ENCODE measurements at places on chromosomes 6 and 20.

GRCh38 chr6:142898927-142899895 is 45.8 kb downstream of the HIVEP2 start:
- no peak for DNase-seq

- no peak for DNase-seq
Measured at GRCh38 chr6:140039364-140039763, 664.9 kb upstream of the CITED2 start.

- DNase-seq, result no peak
Measured at GRCh38 chr20:42155586-42155985, 537.4 kb upstream of the CHD6 start.

- no peak for DNase-seq
Measured at GRCh38 chr20:19260412-19261090, 48.1 kb downstream of the SLC24A3 start.

DNA sequence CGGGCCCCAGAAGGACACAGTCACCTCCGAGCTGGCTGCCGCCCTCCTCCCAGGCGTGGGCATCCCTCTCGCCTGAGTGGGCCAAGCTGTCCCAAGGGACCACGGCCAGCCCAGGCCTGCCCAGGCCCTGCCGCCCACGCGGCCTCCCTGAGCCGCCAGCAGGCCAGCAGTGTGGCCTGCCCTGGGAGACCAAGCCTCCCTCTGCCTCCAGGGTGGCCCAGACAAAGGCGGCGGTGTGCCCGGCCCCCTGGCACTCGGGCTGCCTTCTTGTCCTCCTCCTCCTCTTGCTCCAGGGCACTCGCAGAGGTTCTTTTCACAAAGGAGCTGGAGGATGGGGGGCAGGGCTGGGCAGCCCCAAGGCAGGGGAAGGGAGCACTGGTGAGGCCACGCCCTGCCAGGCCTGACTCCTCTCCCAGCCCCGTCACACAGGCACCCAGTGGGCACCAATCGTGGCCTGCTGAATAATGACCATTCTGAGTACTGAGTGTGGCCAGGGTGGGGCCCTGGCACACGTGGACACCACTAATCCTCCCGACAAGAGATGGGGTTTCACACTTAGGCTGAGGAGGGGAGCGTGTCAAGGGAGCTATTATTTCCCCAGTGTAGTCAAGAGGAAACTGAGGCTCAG is 25.3 kb downstream of the NOL4L start:
- DNase-seq, result no peak

GRCh38 chr6:14380086-14380820 is 262.7 kb downstream of the CD83 start:
- DNase-seq, result no peak

DNA sequence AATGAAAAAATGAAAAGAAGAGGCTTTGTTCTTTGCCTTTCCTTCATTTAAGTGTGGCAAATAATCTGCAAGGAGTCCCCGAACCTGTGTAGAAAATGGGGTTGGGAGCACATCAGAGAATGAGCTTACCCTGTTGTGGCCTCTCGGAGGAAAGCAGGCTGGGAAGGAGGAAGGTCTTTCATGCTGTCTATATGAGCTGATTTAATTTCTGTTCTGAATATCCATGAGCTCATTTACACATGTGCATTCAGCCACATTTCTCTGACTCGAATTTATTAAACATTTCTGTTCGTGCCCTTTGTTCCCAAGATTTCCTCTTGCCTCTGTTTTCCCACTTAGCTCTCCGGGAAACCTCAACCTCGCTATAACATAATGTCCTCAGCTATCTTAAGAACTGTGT is 584.4 kb upstream of the CDH4 start:
- no peak for DNase-seq

DNA sequence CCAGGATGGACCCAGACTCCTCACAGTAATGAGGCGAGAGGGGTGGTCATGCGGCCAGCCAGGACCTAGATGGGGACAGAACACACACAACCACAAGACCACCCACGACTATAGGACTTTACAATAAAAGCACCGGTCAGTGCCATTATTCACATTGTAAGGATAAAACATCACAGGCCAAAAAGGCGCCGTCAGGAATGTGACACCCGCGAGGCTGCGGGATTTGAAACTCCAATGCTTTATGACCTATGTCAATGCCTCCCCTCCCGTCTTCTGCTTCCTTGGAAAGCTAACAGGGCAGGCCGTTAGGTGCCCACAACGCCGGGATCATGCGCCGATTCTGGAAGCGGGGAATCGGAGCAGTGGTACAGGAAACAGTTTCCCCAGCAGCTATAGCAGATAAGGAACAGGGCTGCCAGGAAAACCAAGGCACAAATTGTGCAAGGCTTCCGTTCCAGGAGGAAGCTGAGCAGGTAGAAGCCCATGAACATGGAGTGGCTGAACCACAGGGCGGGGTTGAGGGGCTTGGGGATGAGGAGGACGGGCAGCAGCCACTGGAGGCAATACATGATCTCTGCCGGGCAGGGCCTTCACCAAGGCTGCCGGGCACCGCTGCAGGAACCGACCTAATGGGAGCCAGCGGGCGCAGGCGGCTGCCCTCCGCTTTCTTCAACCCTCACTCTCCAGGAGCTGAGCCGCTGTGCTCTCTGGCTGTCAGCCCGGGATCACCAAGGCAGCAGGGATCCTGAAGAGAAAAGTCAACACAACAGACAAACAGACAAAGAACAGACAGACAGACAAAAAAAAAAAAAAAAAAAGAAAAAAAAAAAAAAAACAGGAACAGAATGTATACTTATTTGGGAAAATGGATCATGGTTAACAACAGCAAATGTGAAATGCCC is 2.2 kb upstream of the NNAT start:
- DNase-seq, result no peak

DNA sequence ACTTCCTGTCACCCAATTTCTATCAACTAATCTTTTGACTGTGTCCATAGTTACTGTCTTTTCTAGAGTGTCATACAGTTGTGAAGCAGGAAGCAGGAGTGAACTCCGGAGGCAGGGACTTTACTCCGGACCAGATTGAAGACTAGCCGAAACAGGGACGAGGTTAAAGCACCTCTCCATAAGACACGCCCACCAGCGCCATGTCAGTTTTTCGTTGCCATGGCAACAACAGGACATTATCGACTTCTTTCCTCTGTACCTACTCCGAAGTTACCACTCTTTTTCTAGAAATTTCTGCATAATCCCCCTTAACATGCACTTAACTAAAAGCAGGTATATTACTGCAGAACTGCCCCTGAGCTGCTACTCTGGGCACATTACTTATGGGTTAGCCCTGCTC is 25.2 kb downstream of the TRIM38 start:
- DNase-seq, result no peak

GRCh38 chr6:124917769-124918168 is 44.5 kb upstream of the RNF217 start:
- no peak for DNase-seq

DNA sequence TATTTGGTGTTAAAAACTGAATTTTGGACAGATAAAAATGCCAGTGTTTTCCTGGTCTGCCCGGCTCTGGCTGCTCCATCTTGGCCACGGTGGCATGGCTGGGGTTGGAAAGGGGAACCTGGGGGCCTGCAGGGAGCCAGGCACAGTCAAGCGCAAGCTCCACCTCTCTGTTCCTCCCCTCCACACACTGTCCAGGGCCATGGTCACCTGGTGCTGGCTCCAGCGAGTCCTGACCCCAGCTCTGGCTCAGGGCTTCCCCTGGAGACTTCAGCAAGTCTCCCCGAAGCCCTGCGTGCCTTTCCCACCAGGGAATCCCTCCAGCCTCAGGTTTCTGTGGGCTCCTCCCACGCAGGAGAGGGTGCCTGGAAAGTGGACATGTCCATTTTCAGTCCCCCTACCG is 298.5 kb downstream of the QKI start:
- no peak for DNase-seq

DNA sequence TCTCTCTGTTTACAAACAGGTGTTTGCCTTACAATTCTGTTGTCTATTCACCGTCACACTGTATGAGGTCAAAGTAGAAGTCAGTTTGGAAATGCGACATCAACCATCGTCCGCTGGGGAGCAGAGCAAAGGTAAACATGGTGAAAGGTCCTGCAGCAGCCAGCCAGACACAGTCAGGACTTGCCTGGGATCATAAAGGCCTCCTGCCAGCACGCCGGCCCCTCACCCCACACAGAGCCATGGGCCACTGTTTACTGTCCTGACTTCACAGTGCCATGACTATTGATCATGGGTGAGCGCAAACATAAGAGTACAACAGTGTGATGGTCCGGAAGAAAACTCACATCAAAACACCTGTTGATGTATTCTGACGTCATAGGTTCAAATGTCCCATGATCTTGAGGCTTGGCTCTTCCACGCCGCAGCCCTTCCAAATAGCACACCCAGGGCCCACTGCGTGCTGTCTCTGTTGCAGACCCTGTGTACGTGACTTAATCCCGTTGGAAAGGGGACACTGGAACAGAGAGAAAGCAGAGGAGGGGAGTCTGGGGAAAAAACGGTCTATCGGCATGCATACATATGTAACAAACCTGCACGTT is 16.9 kb upstream of the PPP1R3G start:
- DNase-seq, result no peak

DNA sequence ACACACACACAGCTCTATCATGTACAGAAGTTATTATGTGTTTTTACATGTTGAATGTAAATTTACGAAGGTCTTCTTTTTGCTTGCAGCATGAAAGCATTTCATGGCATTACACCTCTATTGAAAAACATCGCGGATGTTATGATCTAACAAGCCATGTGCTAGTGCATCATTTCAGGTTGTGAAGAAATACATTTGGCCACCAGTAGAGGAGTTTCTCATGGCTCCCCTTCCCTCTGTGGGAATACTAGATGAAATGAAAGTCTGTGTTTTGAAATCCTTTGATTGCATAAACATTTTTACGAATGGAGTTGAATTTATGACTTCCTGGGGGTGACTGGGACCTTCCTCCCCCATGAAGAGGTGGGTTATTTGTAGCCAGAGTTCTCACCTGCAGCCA is 17.7 kb downstream of the MAS1 start:
- no peak for DNase-seq

DNA sequence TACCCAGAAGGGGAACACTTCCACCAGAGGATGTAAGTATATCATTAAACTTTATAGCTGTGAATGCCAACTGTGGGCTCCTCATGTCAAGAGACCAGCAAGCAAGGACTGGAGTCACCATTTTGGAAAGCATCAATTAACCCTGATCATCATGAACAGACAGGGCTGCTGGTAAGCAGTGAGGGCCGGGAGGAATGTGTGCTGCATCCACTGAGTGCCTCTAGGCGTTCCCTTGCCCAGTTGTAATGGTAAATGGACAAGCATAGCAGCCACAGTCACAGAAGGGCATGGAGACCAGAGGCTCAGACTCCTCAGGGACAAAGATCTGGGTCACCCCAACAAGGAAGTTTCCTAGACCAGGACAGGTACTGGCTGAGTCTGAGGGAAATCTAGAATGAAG is 23.6 kb downstream of the LINC00237 start:
- no peak for DNase-seq

DNA sequence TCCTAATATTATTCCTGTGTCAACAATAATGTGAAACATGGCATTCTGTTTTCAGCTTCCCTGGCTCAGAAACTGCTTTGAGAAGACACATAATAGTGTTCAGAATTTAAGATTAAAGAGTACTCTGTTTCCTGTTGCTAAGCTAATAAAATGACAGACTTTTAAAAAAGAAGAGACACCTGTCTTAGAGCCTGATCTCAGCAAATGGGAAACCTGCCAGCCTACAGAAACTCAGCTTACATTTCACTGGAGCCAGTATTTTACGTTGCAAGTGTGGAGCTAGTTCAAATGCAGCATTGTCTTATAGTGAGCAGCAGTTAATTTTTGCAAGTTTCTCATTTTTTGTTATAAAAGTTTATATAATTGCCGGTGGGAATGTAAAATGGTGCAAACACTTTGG is 28.8 kb downstream of the KIZ start:
- no peak for DNase-seq

DNA sequence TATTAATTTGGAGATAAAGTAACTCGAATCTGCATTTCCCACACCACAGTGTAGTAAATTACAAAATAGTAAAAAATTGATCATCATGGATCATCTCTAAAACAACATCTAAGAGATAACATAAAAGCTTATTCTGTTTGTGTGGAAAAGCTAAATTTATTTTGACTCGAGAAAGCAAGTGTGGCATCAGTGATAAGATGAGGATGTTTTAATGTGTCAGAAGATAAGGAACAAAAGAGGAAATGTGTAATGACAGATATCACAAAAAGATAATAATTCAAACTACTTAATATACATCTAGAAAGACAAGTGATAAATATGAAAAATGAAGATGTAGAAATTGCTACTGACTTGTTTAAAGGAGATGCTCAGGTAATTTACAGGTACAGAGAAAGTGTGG is 74.1 kb downstream of the DNAH8 start:
- DNase-seq, result no peak

DNA sequence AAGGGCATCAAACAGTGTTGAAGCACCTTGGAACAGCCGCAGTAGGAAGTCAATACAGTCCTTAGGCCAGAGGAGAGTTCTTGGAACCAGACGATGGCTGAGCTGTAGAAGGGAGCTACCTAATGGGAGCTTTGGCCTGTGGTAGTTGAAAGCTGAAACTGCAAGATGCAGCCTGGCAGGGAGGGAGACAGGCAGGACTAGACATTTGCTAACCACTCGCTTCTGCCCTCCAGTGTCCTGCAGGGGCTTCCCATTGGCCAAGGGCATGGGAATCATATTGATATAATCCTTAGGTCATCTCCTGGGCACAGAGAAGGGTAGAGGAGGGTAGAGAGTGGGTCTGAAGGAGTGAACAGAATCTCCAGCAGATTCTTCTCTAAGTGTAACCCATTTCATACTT is 60.4 kb downstream of the TPD52L1 start:
- DNase-seq, result no peak

GRCh38 chr6:82651845-82652335 is 288.3 kb downstream of the TPBG start:
- no peak for DNase-seq

DNA sequence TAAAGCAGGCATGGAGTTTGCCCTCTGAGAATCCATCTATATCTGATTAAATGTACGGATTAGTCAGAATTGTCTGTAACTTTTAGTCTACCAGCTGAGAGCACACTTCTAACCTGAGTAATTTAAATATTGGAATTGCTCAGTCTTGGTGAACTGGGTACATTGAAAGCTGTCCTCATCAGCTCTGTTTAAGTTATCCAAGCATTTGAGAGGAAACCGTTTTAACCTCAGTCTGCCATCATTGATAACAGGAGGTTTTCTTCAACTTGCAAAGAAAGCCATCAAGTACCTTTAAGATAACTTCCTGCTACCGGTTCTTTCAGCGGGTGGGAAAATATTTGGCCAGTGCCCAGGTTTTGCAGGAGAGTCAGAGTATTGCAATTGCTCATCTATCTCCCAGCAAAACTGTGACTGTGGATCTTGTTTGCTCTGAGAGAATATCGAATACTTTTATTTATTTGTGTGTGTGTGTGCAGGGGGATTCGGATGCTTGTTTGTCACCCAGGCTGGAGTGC is 31.1 kb upstream of the F13A1 start:
- no peak for DNase-seq

GRCh38 chr20:59019217-59019616 is at the start of gene TUBB1:
Gene TUBB1, plus strand, starts transcription at chr20:59019429. Its CDS starts 94 bp downstream, at chr20:59019523.
- DNase-seq, result no peak

GRCh38 chr6:38266921-38267354 is 372.8 kb downstream of the BTBD9 start:
- no peak for DNase-seq

Data from H54 (cell line).